ENCODE measurements at places on chromosomes 7 and 10.
A peak's percentile ranks its signal among the peaks of the same experiment; 100 is the strongest.

- DNase-seq = no peak
Measured at GRCh38 chr7:154741131-154741530, 261.8 kb downstream of the PAXIP1 start.

- no peak for DNase-seq
Measured at GRCh38 chr10:93346108-93346507, 136.0 kb downstream of the MYOF start.

GRCh38 chr10:10911471-10911921 is 106.2 kb upstream of the CELF2 start:
- DNase-seq = no peak

- no peak for DNase-seq
Measured at GRCh38 chr7:91082038-91082437, 182.2 kb upstream of the FZD1 start.

GRCh38 chr10:87671139-87671815 is 11.6 kb downstream of the PAPSS2 start:
- no peak for DNase-seq

GRCh38 chr10:23110722-23111516 is 15.5 kb downstream of the MSRB2 start:
- DNase-seq = no peak

GRCh38 chr10:100175875-100176274 is 10.0 kb downstream of the ERLIN1 start:
- DNase-seq = no peak

DNA sequence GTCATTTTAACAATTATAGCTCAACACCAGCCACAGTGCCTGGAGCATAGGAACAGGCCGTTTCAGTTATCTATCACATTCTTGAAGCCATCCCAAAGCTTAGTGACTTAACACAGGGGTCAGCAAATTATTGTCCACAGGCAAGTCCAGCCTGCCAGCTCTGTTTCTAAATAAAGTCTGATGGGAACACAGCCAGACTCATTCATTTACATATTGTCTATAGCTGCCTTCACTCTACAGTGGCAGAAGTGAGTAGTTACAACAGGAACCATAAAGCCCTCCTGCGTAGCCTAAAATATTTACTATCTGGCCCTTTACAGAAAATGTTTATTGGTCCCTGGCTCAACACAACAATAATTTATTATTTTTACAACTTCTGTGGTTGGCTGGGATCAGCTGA is 407.5 kb upstream of the AUTS2 start:
- no peak for DNase-seq

DNA sequence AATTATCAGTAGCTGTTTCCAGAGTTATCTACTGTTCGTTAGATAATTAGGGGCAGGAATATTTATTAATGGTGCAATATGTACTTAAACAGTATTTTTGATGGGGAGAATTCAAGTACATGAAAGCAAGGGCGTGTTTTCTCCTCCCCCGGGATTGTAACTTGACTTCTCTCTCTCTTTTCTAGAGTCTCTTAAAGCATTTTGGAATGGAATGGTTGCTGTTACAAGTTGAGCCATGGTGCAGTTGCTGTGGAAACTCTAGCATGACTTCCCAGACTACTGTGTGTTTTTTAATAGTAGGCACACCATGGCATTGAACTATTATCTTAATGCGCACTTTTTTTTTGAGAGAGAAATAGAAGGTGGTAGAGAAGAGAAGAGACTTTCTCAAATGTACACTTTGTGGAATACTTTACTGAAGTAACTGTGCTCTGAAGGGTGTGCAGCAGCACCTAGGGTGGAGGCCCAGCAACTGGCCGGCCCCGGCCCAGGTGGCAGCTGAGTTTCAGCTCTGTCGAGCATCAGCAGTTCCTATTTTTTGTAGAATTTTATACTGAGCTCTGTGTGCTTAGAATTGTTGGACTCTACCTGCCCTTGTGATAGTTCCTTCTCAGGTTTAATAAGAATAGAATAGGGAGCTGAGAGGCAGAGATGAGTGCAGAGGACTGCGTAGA is 64.4 kb downstream of the CCNY start:
- DNase-seq = no peak

GRCh38 chr10:119221201-119221600 is 13.8 kb downstream of the GRK5 start:
- DNase-seq = no peak

GRCh38 chr10:108735380-108735779 is 1187.9 kb downstream of the XPNPEP1 start:
- no peak for DNase-seq

DNA sequence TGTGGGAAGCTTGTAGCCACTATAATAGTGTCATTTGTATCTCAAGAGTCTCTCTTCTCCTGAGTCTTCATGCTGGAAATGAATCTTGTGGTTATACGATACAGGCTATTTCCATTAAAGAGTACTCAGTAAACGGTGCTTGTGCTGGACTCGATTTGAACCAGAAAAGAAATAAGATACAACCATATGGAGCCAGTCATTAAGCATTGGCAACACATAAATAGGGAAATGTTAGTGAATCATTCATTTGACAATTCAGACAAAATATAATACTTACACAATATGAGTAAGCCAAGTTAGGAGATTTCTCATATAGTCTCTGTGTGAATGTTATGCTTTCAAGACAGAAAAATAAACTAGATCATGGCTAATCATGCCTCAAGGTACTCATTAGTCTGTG is 356.8 kb downstream of the PLXDC2 start:
- DNase-seq = no peak

GRCh38 chr10:126302476-126302756 is 85.9 kb downstream of the ADAM12 start:
- DNase-seq = no peak

DNA sequence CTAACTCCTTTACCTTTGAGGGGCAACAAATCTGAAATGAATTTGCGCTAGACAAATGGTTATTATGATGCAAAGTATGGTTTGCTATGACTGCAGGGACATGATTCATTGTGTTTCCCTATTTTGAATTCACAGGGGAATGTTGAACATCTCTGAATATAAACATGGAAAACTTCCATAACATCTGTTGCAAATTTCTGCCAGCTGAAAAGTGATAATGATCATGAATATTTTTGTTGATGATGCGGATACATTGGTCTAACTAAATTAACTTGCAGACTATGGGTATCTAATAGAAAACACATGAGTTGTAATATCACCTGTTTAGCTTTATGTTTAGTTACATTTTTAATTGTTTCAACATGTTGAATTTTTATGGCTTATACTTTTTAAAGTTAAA is 1325.5 kb downstream of the REEP3 start:
- no peak for DNase-seq

GRCh38 chr7:123979876-123980275 is 53.0 kb downstream of the TMEM229A start:
- no peak for DNase-seq

DNA sequence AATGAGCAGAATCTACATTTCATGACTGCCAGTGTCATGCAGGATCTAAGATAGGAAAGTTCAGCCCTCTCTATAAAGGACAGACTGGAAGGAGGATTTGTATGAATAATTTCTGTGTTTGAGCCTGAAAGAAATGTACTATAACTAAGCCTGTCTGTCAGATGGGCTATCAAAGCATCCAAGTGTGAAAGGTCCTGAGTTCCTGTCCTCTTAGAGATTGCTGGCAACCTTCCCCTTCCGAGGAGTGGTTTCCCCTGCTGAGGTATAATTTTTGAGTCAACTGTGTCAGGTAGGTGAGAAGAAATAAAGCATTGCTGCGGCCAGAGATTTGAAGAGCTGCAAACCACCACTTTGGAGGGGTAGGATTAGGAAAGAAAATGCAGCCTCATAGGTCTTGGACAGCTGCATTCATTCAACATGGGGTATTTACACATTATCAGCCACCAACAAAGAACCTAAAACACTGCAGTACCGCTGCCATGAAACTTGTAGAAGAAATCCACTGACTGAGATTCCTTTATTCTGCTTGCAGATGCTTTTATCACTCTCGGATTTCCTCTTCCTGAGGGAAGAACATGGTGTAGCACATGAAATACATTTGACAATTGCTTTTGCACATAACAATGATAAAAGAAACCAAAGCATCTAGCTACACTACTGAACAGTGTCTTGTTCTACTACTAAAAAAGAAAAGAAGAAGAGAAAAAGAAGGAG is 189.1 kb downstream of the DGKI start:
- no peak for DNase-seq

DNA sequence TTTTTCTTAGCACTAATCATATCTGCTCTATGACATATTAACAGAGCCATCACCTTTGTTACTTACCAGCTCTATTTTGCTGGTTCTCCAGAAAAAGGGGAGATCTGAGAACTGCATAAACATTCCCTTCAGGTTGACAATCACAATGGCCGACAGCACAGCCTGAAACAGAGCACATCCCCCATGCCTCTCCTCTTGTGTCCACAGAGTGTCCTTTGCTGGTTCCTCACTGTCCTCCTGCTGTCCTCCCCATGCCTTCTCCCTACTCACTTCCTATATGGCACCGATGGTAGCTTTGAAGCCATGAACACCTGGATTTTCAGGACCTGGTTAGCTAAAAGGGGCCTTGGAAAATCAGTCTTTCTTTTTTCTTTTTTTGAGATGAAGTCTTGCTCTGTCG is 41.8 kb downstream of the PSMC2 start:
- no peak for DNase-seq

GRCh38 chr10:32005050-32005449 is 51.2 kb downstream of the KIF5B start:
- DNase-seq = no peak

- DNase-seq = no peak
Measured at GRCh38 chr7:121366852-121367431, 29.2 kb downstream of the FAM3C start.

DNA sequence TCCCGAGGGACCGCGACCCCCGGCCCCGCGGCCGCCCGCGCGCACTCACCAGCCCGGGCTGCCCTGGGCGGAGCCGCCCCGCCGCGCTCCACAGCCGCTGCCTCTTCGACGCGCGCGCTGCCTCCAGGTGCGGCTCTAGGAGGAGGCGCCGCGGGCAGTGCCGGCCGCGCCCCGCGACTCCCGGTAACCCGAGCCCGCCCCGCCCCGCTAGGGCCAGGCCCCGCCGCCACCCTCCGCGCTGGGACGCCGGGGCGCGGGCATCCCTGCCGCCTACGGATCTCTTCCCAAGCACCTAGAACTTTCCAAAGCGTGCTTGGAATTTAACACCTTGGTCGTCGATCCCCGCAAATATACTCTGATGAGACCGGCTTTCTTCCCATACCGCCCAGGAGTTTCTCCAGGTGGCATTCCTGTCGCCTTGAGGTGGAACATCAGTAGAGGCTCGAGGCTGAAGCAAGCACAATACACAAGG is at the start of gene SLC26A5:
TSS of gene SLC26A5 (minus strand) at position 159 of the 472 bp plus-strand sequence. CDS start 24,693 bp downstream, outside the sequence.
- no peak for DNase-seq

DNA sequence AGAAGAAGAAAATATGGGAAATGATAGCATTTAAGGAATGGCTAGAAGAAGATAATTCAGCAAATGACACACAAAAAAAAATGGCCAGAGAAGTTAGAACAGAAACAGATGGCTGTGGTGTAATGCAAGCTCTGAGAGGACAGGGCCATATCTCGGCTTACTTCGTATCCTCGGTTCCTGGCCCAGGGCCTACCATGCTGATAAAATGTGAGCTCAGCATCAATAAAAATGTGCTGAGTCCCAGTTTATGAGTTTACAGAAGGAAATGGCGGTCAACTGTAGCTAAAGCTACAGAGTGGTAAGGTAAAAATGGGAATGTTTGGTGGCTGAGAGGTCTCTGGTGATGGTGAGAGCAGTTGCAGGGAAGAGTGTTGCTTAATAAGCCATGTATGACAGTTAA is 40.8 kb downstream of the HBP1 start:
- no peak for DNase-seq

DNA sequence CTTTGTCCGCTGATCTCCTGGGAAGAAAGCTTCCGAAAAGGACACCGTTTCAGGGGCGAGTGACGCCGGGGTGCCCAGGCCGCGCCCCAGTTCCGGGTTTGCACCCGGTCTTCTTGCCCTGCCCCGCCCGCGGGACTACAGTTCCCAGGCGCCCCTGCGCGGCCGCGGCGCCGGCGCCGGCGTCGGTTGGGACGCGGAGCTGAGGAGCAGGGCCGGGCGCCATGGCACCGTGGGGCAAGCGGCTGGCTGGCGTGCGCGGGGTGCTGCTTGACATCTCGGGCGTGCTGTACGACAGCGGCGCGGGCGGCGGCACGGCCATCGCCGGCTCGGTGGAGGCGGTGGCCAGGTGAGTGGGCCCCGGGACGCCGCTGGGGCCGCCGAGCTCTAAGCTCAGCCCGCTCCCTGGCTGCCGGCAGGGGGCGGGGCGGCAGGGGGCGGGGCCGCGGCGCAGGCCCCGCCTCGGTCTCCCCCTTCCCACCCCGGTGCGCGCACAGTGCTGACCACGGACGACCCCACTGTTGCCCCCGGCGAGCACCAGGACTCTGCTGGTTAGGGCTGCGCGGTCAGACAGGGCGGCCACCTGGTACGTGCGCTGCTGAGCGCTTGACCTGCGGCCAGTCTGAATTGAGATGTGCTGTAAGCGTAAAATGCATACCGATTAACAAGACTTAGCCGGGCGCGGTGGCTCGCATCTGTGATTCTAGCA is at the start of gene LHPP:
TSS of gene LHPP (plus strand) at position 182 of the 706 bp plus-strand sequence. CDS start at position 222, 40 bp downstream.
- peak; percentile 62 for DNase-seq

- no peak for DNase-seq
Measured at GRCh38 chr7:119105381-119105780, 880.9 kb downstream of the ANKRD7 start.

DNA sequence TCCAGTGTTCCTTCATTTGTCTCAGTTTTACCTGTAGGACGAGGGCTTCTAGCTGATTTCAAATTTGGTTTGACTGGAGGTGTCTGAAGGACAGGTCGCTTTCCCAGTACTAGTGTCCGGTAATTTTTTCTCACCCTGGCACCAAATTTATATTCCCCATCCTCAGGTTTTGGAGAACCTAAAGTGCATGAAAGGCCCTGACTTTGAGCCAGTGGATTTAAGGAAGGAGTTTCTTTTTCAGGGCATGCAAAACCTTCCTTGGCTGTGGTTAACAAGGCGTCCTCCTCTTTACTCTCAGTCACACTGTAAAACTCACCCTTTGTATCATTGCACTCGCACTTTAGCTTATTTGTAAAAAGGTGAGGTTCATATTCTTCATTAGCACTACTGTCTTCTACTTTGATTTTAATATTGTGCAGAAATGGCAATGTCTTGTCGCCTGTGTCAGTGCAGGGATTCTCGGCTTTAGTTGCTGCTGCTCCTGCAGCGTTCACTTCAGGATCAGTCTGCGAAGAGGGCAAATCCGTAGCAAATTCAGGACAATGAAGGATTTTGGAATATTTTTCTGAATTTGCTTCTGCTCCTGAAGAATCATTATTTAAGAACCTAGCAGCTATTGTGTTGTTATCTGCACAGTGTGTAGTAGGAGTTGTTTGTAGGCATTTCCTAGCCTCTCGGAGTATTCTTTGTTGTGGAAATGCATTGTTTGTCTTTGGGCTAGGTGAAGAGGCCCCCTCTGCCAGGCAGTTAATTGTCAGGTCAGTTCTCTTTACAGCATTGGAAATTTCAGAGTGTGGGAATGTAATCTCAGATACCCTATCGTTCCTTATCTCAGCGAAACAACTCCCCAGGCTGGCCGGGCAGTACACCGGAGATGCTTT is 9.9 kb downstream of the SKIDA1 start:
- no peak for DNase-seq

GRCh38 chr7:28900311-28900710 is 57.8 kb downstream of the TRIL start:
- no peak for DNase-seq

All from stimulated activated CD8-positive, alpha-beta memory T cell treated with anti-CD3 and anti-CD28 coated beads, Interleukin-2, amount 100 ng/mL, for 1 hour (primary cell).